ENCODE measurements at places on chromosomes 1 and 21.

DNA sequence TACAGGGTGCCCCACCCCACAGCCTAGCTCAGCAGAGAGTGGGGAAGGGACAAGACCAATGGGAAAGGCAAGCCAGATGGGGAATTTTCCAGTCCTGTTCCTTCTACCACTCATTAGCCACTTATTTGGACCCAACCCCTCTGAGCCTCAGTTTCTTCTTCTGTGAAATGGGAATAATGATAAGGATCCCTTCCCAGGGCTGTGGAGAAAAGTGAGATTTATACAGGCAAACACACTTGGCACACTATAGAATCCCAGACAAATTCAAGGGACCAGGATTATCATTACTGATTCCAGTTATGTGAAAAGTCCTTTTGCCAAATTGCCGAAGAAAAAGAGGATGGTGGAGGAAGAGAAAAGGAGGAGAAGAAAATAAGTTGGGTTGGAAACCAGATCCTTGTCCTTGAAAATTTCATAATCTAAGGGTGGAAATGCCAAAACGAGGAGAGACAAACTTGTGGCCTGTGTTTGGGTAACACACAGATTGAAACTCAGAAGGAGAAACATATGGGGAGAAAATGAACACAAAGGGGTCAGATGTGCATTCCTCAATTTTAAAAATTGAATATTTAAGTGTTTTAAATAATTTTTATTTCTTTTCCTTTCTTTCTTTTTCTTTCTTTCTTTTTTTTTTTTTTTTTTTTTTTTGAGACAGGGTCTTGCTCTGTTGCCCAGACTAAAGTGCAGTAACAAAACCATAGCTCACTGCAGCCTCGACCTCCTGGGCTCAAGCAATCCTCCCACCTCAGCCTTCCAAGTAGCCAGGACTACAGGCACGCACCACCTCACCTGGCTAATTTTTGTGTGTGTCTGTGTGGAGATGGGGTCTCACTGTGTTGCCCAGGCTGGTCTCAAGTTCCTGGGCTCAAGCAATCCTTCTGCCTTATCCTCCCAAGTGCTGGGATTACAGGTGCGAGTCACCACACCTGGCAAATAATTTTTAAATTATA lies 9.6 kb downstream of the CAPN2 start:
- DNase-seq: no peak

GRCh38 chr1:218207194-218207593 lies 77.9 kb upstream of the RRP15 start:
- no peak for DNase-seq

- no peak for DNase-seq
Measured at GRCh38 chr1:36572906-36573305, 90.2 kb upstream of the CSF3R start.

GRCh38 chr1:153087652-153088051 lies 6.7 kb downstream of the SPRR2E start:
- DNase-seq: no peak

DNA sequence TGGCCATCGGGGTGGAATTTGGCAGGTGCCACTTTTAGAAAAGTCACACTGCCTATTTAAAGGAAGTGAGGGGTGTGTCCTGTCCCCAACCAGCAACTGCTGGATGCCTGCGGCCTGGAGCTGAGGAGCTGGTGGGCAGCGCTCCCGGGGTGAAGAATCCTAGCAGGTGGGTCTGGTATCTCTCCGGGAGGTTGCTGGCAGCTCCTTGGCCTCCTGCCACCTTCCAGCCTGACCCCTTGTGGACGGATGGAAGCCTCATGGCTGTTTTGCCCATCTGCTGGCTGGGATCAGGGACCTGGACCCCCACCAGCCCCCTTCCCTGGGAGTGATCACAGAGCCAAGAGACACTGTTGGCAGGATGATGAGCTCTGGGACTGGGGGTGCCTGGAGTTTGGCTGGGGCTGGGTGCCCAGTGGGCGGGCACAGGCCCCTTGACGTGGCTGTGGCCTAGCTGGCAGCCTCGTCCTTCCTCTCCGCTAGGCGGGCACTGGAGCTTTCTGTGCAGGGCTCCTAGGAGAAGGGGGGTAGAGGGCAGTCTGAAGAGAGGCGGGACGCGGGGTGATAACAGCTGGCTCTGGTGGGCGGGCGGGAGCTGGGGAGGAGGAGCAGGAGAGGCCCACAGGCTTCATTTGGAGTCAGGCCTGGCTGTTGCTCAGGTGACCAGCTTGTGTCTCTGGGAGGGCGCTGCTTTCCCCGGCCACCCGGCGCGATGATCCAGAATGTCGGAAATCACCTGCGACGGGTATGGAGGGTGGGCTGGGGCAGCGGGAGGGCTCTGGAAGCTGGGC lies at the start of gene ACOT11:
TSS of gene ACOT11 (plus strand) at position 628 of the 788 bp plus-strand sequence. CDS start at position 710, 82 bp downstream.
- no peak for DNase-seq

DNA sequence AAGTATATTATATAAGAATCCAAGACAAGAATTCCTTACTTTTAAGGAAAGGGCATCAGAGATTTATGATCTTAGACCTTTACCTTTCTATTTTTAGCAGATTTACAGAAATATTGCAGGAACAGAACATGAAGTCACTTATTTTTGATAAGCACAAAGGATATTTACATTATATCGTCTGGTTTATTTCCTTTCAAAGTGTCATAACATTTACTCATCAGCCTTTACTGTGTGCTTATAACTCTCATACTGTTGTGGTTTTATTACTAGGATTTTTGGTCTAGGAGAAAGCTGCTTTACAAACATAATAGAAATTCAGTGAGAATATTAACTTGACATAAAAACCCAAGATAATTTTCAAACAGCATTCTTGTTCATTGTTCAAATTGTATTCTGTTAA lies 47.6 kb downstream of the APP start:
- no peak for DNase-seq

- DNase-seq: no peak
Measured at GRCh38 chr1:54238353-54239034, 38.5 kb downstream of the MRPL37 start.

- no peak for DNase-seq
Measured at GRCh38 chr1:223725578-223725977, 13.2 kb downstream of the CAPN2 start.

- no peak for DNase-seq
Measured at GRCh38 chr1:226211181-226211821, 12.2 kb upstream of the MIXL1 start.
